ENCODE measurements at places on chromosomes 6 and 20.

GRCh38 chr20:22617160-22617559, 32.8 kb upstream of the FOXA2 start:
- DNase-seq: no peak

DNA sequence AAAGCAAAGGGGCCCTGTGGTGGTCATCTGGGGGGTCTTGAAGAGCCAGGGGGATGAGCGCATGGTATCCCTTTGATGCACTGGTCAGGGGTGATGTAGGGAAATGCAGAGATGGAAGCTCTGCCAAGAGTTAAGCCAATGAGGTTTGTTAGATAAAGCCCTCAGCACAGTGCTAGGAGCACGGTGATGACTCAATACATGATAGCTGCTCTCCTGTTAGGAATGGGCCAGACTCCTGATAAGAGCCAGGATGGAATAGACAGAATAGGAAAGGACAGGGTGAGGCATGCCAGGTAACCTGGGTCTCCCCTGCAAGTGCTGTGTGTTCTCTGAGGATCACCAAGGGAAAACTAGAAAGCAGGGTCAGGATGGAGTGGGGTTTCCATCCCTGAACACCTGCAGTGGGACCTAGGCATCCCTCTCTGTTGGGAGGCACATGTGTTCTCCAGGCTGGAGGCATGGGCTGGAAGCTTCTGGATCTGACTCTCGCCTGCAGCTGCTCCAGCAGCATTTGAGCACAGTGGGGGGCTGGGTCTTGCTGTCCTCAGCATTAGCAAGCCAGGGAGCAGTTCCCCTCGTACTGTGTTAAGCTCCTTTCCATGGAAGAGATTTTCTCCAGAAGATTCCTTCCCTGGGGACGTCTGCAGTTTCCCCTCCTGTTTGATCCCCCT, 71.8 kb upstream of the TIAM2 start:
- DNase-seq: no peak

DNA sequence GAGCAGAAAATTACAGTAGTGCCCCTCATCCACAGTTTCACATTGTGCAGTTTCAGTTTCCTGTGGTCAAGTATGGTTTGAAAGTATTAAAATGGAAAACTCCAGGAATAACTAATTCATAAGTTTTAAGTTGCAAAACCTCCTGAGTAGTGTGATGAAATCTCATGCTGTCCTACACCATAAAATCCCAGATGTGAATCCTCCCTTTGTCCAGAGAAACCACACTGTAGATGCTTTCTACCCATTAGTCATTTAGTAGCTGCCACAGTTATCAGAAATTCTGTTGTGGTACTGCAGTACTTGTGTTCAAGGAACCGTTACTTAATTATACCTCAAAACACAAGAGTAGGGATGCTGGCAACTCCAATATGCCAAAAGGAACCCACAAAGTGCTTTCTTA, 74.7 kb downstream of the PTCHD4 start:
- DNase-seq: no peak

DNA sequence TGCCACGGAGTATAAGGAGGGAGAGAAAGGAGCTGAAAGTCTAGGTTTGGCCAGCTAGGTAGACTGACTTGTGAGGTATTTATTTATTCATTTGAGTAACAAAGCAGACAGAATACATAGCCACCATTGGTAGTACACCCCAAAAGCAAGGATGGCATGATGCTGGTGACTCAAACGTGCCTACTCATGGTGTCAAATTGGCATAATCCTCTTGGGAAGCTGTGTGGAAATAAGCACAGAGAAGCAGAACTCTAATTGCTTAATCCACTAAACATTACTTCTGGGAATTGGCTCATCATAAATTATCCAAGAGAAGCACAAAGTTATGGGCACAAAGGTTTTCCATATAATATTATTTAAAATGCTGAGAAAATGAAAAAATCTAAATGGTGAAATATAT, 2.5 kb downstream of the DEFB132 start:
- DNase-seq: no peak

GRCh38 chr20:24077145-24077544, 88.6 kb upstream of the GGTLC1 start:
- DNase-seq: no peak

- DNase-seq: no peak
Observed at GRCh38 chr6:110482774-110483400, 6.5 kb upstream of the SLC22A16 start.

DNA sequence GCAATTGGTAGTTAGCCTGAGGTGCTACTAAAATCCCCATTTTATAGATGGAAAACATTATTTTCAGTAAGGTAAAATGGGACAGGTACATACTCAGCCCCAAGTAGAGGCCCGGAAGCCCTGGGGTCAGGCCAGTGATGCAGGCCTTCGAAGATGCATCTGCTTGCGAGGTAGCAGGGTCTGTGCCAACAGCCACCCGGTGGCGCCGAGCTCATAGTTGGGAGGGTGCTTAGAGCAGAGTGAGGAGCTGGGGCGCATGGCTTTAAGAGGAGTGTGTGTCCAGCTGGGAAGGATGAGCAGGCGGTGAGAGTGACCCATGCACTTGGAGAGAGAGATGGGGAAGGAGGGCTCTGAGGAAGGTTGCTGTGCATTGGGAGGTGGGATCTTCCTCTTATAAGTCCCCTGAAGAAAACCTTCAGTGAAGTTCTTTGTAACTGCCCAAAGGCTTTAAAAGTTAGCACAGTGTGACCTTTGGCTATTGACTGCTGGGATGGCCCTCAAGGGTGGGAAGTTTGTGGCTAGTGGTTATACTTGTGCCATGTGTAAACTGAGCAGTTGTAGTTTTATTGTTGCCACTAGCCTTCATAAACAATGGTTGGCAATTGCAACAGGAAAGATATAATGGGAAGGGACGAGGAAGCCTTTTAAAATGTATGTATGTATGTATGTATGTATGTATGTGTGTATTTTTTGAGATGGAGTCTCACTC, 71.1 kb downstream of the TOX2 start:
- no peak for DNase-seq

GRCh38 chr6:119280668-119281067, 68.9 kb downstream of the MAN1A1 start:
- no peak for DNase-seq

DNA sequence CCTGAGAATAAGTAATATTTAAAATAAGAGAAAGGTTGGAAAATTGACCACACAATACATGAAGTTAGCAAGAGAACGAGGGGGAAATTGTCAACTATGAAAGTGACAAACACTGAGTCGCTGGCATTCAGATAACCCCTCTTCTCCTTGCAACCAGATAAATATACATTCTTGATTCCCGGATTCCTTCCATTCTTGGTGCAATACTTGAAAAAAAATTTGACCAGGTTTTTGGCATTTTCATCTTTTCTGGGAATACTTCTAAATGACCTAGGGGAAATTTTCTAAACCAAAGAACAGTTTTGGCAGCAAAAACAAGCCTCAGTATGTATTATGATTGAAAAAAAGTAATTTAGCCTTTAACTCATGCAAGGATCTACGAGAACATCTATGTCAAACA, 164.0 kb downstream of the PDE7B start:
- no peak for DNase-seq

DNA sequence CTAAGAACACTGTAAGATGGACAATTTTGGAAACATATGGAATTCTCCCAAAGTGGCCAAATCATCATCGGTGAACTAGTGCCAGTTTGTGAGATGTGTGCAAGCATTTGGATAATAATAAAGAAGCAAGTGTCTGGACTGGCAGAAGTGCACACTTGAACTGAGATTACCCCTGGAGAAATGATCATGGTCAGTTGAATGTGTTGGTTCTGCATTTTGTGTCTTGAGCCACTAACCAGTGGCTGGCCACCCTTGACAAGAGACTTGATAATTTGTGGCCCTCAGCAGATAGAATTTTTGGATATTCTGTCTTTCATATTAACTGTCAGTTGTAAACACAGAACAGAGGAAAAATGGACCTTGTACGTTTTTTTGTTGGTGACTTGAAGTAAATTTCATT, 37.4 kb downstream of the CITED2 start:
- no peak for DNase-seq

DNA sequence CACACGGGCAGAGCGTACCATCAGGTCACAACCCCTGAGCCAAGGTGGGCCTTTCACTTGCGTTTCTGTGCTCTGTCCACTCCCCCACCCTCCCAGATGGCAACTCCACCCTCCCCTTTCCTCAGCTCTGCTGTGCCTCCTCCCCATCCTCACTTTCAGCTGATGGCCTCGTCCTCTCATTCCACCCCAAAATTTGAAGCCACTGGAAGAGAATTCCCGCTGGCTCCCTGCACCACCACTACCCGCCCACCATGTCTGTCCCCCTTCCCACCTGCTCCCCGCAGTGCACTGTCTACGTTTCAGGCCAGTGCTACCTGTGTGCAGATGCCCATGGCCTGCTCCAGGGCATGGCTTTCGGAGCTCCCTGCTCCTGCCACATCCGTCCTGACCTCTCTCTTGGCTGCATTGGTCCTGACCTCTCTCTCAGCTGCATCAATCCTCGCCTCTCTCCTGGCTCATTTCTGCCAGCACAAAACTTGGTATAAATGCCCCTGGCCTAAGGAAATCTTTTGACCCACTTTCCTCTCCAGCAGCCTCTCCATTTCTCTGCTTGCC, 24.0 kb downstream of the SYNJ2 start:
- no peak for DNase-seq

- no peak for DNase-seq
Observed at GRCh38 chr6:37487591-37488380, 11.9 kb downstream of the CCDC167 start.

DNA sequence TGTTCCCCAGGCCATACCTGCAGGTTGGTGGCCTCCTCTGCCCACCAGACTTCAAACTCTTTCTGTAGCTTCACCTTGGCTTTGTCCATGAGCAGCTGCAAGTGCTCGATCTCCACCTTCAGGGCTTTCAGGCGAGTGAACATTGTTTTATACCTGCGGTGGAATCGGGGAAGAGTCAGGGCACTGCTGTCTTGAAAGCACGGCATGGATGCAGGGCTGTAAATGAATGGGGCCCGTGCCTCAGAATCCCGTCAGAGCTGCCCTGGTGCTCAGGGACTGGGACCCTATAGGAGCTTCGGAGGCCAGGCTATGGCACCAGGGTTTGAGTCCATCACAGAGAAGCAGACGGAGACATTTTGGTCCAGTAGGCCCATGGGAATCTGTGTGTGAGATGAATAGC, 37.9 kb upstream of the KCNK16 start:
- DNase-seq: no peak

GRCh38 chr6:143205991-143206390, 145.3 kb downstream of the AIG1 start:
- DNase-seq: no peak

DNA sequence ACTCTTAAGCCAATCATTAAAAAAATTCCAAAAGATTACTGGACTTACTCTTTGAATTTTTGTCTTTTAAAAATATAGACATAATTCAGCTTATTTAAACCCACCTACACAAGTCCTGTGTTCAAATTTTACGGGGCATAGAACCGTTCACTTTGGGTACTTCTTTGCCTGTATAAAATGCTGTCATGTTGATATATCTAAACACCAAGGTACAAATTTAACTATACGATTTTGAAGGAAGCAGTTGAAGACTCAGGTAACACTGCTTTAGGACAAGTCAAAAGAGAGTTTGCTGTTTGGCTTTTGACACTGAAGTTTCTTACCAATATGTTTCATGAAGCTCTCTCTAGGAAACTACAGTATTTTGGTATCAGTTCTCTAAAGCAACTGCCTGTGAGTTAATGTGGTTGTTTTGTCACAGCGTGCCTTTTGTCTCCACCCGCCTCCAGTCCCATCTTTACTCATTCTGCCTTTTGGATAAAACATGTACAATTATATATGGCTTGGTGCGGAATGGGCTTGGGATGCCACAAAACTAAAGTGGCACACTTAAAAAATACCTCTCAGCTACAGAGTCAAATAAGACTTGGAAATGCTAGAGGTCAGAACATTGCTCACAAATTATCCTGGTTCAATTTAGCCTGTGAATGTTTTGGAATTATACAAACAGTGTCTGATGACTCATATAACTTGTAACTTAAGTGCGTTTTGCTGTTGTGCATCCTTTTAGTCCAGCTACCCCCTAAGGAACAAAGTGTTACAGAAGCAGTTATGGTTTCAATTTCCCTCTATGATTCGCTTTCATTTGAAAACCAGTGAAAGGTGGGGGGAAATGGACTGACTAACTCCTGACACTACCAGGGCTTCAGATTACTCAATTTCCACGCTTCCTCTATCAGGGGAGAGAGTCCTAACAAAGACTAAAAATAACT, 38.7 kb downstream of the RGS17 start:
- DNase-seq: no peak
